ENCODE measurements at places on chromosomes 5 and 9.

GRCh38 chr5:147801461-147801860 is 18.9 kb upstream of the JAKMIP2 start:
- no peak for DNase-seq

DNA sequence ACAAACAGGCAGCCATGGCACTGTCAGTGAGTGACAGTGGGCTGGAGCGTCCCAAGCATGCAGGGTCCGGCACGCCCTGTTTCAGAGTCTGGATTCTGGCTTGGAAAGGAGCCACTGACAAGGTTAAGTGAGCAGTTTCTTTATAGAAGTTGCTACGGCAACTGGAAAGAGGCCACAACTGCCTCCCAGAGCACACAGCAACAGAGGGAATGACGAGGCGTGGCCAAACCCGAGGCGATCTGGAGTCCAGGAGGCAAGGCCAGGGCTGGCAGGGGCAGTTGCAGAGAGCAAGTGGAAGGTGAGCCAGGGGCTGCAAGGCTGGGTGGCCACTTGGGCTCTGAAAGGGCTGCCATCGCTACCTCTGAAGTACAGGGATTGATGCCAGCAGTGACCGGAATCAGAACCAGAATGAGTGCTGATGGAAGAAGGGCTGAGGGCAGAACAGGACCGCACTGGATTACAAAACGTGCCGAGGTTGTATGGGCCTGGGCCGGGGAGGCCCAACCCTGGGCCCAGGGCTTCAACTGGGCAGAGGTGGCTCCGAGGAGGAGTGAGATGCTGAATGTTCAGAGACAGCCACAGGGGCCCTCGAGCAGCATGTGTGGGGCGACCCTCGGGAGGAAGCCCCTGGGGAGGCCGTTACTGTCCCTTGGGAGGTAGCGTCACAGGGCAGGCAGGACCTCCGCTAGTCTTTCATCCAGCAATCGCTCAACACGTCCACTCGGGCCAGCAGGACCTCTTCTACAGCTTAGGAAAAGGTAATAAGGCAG is 4.6 kb downstream of the MRPL41 start:
- DNase-seq: no peak

DNA sequence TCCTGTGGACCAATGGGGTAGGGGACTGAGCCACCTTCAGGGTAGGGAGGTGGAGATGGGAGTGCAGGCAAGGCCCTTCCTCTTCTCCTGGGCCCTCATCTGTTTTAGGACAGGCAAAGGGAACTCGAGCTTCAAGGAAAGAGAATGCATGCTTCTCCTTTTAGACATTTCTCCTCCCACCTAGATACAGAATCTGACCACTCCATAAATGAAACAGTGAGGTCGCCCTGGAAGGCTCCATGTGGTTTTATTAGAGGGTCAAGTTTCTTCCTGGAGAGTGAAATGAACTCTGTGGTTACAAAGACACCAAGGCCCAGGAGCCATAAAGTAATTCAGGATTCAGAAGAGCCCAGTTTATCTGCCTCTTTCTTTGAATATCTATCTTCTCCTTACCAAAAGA is 14.9 kb downstream of the LHFPL2 start:
- DNase-seq: no peak

DNA sequence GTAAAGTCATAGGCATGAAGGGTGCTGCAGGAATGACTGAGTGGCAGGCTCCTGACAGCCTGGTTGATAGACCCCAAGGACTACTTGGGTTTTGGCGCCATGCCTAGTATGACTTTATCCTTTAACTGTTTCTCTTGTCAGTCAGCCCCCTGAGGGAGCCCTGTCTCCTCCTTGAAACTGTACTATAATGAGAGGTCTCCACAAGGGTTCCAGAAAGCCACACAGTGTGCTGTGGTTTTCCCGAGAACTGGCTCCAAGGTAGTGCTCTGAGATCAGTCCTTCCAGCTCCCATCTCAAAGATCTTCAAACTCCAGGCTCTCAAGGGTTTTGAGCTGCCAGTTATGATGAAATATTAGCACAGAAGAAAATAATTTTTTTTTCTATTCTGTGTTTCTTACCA is 26.7 kb upstream of the TNC start:
- no peak for DNase-seq

GRCh38 chr9:95182854-95183563 is 134.5 kb downstream of the FANCC start:
- no peak for DNase-seq

DNA sequence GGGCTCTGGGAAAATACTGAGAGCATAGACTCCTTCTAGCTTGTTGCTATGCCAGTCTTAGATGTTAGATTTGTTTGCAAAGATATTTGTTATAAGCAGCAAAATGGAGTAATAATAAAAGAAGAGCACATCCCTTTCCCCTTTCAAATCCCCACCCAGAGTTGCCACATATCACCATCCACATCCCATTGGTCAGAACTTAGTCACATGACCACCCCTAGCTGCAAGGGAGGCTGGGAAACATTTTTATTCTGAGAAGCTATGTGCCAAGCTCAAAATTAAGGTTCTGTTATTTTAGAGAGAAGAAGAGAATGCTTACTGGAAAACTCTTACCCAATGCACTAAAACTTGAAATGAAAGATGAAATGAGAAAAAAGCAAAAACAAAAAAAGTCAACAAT is 193.9 kb upstream of the MVB12B start:
- DNase-seq: no peak

DNA sequence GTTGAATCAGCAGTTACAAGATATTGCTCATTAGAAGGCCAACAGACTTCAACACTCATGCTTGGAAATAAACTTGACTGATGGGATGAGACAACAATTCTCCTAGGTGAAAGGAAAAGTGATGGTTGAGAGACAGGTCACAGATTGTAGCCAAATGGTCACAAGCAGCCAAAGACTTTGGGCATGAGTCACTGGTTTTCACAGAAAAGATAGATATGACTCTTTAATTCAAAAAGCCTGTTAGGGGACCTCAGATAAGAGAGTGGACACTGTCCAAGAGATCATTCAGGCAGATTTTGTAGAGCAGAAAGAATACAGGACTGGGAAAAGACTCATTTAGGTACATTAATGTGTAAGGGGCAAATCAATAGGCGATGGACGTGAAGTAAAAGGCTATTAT is 982.5 kb downstream of the MAT2B start:
- DNase-seq: no peak

- DNase-seq: no peak
Observed at GRCh38 chr9:137371521-137371941, 51.4 kb downstream of the EXD3 start.

GRCh38 chr9:2622461-2623287 is 1.1 kb downstream of the VLDLR start:
- no peak for DNase-seq

DNA sequence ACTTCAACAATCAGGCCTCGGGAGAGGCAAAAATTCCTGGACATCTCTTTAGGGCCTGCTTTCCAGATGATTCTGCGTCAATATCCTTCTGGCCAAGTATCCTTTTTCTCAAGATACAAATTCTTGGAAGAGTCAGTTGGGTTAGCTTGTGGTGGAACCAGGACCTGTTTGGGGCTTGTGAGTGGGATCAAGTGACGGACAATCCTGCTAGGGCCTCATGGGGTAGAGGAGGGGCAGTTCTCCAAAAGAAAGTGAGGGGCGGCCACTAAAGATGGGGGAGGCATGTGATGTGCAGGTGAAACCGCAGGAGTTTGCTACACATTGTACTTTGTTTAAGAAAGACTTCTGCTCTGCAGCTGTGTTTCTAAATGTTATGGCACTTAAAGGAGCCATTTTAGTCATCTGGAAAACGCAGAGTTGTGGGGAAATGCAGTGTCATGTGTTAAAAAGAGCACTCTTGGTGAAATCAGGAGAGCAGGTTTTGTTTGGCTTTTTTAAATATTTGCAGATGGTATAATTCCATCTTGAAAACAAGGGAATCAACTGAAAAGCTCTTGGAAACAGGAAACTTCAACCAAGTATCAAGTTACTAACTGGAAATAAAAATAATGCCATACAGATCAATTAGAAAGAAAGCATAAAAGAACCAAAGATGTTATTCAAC is 27.4 kb upstream of the GSN start:
- DNase-seq: no peak

- DNase-seq: no peak
Observed at GRCh38 chr5:56561-57290, 35.2 kb upstream of the PLEKHG4B start.

GRCh38 chr5:87195616-87196015 is 72.1 kb upstream of the RASA1 start:
- no peak for DNase-seq

GRCh38 chr5:176535664-176536131 is 1.5 kb downstream of the RNF44 start:
- DNase-seq: no peak

Data from CD4-positive, alpha-beta T cell (primary cell).